ENCODE measurements at places on chromosomes 16 and 17.

- no peak for DNase-seq
These were observed 144.1 kb upstream of the CES5A start for GRCh38 chr16:56019274-56019673.

- no peak for DNase-seq
These were observed 20.5 kb downstream of the PEMT start for GRCh38 chr17:17570798-17571716.

DNA sequence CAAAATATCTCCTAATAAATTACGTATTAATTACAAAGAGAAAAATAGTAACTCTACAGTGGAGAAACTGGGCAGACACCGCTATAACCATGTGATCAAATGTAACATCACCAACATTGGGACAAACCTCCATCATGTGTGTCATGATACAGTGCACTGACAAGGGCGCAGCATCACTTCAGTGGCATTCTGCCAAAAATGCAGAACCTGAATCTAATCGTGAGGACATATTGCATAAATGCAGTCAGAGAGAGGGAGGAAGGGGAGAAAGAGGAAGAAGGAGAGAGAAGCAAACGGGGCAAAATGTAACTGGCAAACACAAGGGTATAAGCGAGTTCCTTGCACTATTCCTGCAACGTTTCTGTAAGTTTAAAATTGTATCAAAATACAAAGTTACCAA, 74.2 kb upstream of the MARCHF10 start:
- DNase-seq: no peak

DNA sequence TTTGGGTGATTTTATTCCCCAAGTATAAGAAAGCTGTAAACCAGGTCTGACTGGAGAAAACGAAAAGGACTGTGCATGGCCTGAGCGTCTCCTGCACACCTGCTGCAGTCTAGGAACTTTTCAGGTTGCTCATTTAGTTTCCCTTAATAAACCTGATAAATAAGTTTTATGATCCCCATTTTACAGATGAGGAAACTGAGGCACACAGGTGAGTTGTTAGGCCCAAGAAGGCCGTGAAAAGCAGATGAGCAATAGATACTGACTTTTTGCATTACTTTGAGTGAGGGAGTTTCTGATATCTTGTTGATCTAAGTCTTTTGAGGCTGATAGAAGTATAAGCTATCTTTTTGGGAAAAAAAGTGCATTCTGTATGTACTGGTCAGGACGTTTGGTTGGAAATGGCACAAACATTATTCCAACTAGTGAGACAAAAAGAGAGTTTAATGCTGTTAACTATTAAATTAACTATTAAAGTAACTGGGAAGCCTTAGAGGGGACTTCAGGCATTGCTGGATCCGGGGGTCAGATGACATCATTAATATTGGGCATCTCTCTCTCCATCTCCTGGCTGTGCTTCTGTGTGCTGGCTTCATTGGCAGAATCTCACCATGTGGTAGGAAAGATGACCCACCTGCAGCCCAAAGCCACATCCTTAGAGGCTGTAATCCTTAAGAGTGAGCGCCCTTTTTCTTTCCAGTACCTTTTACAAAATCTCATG, 163.4 kb downstream of the CMIP start:
- DNase-seq: no peak

GRCh38 chr17:57948169-57948554, 7.0 kb downstream of the CUEDC1 start:
- no peak for DNase-seq

- DNase-seq: no peak
These were observed 14.6 kb downstream of the RSL1D1 start for GRCh38 chr16:11836650-11837244.

All from activated CD8-positive, alpha-beta memory T cell treated with anti-CD3 and anti-CD28 coated beads, Interleukin-2, amount 50 U/mL, for 48 hours (primary cell).